Bronchial epithelial cell (primary cell): ENCODE measurements at places on chromosomes 13 and 19. TPM values are rescaled to one million over a fixed set of nuclear protein-coding genes. Genes with fewer than 3 reads are reported as not detected.

DNA sequence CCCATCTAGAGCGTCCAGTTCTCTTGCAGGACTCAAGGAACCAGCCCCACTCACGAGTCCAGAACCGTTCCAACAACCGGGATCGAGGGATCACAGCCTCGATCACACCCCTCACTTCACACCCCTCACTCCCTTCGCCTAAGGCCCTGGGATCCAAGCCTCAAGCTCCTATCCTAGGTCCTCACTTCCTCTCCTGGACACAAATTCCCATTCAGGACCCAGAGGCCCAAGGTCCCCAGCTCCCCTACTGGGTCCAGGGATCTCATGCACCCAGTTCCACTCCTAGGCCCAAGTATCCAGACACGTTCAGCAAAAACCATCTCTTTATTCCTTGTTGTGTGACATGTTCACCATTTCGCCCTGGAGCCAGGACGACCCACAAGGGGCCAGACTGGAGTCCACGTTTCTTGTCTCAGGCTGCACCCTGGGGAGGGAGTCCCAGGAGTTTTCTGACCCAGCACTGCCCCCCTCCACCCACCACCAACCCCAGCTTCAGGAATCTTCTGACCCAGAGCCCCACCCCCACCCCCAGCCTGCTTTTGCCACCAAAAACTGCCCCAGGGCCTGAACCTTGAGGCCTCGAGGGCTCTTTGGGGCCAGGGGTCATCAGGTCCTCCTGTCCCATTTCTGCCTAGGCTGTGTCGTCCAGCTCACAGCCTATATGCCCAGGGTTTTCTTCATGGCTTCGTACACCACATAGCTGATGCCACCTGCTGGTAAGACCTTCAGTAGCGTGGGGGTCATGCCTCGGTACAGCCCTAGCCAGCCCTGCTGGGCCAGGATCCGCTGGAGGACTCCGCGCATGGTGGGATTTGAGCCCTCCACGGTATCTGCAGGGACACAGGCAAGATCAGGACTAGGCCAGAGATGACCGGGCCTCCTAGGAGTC, 1.4 kb upstream of the KHSRP start:
- no peak for DNase-seq

DNA sequence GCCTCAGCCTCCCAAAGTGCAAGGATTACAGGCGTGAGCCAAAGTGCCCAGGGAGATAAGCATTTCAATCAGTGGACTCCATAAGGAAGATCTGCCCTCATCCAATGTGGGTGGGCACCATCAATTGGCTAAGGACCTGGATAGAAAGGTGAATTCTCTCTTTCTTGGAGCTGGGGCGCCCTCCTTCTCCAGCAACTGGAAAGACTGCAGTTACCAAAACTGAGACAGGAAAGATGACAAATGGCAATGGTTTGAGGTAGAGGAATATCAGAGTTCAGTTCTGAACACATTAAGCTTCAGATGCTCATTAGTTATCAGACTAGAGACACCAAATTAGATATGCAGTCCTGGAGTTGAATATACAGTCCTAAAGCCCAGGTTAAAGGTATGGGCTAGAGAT, 10.5 kb upstream of the ELF1 start:
- no peak for DNase-seq

DNA sequence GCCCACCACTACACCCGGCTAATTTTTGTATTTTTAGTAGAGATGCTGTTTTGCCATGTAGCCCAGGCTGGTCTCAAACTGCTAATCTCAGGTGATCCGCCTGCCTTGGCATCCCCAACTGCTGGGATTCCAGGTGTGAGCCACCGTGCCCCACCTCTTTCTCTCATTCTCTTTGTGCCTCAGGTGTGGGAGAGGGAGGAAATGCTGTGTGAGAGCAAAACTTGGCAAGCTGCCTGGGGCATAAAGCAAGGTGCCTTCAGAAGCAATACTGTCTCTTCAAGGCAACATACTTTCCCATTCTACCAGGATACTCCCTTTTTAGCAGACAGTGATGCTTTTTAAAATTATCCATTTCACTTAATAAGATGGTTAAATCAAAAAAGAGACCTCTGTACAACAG, 53.2 kb upstream of the RFC3 start:
- DNase-seq, result peak; percentile 54

- no peak for DNase-seq
Observed at GRCh38 chr13:24060993-24061392, 99.5 kb upstream of the SPATA13 start.

The TTYH1 gene
- 0.26 TPM in 1 of 2 replicates, not detected in the other for total RNA-seq

The SLC15A1 gene
- 0.77 TPM in 1 of 2 replicates, not detected in the other for total RNA-seq

The GPR42 gene
- not detected in 2 replicates for total RNA-seq

The ZNF44 gene
- 7.4 and 10.5 TPM in 2 replicates for total RNA-seq

The UBXN6 gene
- total RNA-seq, result 116 and 119 TPM in 2 replicates

The MYPOP gene
- 0.53 and 0.90 TPM in 2 replicates for total RNA-seq

The NCCRP1 gene
- 9.5 and 22.4 TPM in 2 replicates for total RNA-seq
